ENCODE measurements at places on chromosomes 12 and 14. TPM values are rescaled to one million over a fixed set of nuclear protein-coding genes. Genes with fewer than 3 reads are reported as not detected.

The RIN3 gene
- total RNA-seq: 21.5 TPM

The SERPINA5 gene
- total RNA-seq: 0.11 TPM

The LRRK2 gene
- total RNA-seq: 1.5 TPM

The CCDC85C gene
- 33.6 TPM for total RNA-seq

The OR4M1 gene
- not detected for total RNA-seq

The SIRT4 gene
- 0.71 TPM for total RNA-seq

Measured in A549 treated with AZD2906 at 1 μM for 4 hours (cell line).